ENCODE measurements at places on chromosomes 4 and X.

DNA sequence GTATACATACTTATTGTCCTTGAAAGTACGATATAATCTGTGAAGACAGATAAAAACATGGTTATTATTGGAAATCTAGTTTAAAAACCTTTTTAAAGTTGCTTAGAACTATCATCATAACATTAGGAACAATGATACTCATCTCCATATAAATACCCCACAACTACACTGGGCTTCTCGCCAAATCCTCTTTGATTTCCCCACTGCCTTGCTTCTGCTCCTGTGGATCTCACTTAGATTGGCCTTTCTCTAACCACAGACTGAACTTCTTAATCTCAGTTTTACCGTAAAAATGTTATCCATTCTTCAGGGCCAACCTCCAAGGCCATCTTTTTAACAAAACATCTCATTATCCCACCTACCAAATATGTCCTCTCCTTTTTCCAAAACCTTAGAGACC is 77.6 kb downstream of the PRKG2 start:
- DNase-seq = no peak

- no peak for DNase-seq
These were observed 121.7 kb upstream of the KCNIP4 start for GRCh38 chr4:22070256-22070655.

DNA sequence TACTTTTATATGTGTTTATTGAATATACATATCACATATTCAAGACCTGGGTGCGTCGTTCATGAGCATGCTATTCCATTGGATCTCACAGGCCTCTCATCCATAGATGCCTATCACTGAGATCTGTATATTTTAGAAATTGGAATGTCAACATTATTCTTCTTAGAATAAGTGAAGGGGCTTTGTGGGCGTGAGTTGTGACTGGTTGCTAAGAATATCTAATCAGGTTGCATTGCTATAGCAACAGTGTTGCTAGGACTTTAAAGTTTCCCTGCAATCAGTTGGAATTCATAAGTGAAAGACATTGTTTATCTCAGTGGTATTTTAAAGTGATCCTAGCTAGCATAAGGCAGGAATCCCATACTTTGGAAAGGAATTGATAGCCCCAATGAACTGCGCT is 36.7 kb upstream of the ANK2 start:
- no peak for DNase-seq

DNA sequence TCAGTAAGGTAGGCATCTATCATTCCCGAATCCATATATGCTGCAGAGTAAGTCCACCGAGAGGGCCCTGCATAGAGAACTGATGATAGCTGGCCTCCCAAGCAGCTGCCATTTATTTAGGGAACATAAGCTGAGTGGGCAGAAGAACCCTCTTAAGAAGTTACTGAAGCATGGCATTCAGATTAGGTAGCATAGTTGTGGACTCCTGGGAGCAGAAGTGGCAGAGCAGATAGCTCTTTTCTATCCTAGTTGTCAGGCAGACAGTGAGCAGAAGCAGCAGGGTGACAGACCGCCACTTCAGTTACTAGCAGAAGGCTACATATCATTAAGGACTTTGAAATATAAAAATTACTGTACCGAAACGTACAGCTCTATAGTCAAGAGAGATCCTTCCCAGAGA is 454.7 kb downstream of the PPP4R3C start:
- no peak for DNase-seq

DNA sequence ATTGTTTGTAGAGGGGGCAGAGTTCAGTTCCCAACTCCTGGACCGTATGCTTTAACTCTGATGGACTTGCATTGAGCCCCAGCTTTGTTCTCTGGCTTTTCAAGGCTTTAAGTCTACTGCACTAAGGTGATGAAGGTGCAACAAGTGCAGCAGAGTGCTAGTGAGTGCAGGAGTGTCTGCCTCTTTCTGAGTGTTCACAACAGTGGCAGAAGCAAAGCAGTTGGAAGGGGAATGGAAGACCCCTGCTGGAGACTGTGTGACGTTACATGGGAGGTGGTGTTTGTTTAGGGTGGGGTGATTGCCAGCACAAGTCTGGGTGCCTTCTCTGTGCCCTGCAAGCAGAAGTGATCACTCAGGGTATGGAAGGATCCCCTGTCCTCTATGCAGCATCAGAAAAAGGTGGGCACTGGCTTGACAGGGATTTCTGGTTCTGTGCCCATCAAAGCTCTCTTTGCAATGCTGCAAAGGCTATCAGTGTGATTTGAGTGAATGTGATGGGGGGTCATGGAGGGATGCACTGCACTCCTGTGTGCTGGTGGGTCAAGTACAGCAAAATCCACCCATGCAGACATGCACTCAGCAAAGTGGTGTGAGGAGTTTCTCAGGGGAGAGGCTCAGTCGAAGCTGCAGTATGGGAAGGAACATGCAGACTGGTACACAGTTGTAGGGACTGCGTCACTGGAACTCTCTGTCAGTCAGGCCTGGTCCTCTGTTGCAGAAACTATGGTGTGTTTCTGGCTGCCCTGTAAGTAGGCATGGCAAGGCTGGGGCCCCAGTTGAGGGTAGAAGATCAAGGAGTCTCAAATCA is 70.9 kb upstream of the UGT2B7 start:
- DNase-seq = no peak

GRCh38 chr4:76809594-76810305 is 88.2 kb downstream of the SOWAHB start:
- no peak for DNase-seq

GRCh38 chrX:25048178-25048577 is 32.4 kb upstream of the ARX start:
- DNase-seq = no peak

GRCh38 chr4:44421330-44422065 is 27.1 kb downstream of the KCTD8 start:
- DNase-seq = no peak

DNA sequence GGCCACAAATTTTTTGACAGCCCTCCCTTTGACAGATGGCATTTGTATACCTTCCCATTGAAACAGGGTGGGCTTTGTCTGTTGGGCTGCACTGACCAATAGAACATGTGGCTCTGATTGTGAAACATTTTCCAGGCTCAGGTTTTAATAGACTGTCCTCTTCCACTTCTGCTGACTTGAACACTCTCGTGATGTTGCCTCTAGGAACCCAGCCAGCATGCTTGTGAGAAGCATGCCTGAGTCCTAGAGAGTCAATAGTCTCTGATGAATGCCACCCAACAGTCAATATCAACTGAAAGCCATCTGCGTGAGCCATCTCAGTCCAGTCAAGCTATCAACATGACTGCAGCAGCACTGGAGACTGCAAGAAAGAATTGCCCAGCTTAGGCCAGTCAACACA is 290.0 kb downstream of the SLC7A11 start:
- DNase-seq = no peak

DNA sequence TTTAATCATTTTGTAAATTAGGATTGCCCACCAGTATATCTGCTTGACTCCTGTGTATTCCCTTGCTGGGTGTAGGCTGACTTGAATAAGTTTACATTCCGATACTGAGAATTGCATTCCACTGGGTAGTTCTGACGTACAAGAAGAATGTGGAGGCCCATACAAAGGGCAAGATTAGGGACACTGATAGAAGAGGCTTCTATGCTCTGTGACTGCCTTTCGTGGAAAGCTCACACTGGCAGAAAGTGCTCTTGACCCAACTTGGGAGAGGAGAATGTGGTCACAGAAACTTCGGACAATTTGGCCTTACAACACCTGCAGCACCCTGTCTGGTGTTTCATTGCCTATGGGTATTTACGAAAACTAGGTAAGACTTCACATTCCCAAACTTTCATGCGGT is 126.3 kb downstream of the RAPGEF2 start:
- DNase-seq = no peak

DNA sequence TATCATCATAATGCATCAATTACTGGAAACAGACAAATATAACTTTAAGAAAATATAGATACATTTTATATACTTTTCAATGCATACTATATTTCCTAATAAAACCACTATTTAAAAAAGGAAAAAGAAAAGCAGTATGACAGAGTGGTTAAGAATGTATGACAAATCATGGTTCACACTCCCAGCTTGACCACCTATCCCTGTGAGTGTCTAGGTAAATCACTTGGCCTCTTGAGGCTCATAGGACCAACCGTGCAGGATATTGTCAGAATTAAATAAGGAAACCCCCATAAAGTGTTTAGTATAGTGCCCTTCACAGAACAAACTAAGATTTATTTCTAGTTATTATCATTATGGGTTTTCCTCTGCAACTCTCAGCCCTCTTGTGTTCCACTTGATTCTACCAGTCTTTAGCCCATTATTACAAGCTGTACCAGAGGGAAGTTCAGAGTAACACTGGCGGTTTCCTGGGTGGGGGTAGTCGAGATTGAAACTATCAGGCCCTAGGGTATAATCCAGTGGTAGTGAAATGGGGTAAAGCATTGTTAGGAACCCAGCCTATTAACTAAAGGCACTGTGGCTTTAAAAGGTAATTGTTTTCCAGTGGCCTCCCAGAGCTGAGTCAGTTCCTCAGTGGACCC is 55.5 kb upstream of the PAK3 start:
- no peak for DNase-seq

DNA sequence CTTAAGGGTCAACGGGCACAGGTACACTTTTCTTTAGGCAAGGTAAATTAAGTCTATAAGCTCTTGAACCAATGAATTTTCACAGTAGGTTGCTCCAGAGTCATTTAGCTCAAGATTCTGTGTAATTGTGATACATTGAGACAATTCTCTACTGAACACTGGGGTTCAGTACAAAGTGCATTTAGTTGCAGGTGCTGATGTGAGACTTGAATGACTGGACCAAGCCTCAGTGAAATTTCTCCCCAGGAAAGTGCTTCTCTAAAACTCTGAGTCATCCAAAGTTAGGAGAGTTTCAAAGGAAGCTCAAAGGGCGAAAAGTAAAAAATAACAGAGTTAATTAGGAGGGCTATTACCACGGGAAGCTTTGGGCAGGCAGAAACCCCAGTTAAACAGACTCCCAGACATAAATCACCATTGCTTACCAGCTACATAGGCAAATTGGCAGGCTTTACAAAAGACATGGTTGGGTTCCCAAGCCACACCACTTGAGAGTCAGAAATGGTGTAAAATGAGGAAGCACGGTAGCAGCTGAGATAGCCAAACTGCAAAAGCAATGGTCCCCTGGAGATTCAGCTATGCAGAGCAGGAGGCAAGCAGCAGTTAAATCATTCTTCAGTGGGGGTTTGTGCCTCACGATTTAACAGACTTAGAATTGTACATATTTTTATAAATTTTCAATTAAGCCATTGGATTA is 202.6 kb downstream of the PCDH19 start:
- no peak for DNase-seq

DNA sequence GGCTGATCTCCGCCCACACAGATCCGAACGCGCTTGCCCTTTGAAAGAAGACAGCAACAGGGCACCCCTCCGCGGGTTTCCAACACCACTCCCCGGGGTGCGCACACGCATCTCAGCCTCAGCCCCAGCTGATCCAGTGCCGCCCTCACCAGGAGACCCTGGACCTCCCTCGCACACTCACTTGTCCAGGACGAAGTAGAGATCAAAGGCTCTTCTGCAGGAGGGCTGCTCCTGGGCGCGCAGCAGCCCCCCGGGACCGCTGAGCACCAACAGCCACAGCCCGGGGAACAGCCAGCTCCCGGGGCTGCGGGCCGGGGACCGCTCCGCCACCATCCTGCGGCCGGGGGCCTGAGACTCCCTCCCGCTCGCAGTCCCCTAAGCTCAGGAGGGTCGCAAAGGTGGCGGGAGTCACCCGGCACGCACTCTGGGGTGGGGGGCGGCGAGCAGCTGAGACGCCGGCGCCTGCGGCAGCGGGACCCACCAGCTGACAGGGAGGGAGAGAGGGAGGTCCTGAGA is 743 bp downstream of the ANTXR2 start:
- peak; percentile 42 for DNase-seq

DNA sequence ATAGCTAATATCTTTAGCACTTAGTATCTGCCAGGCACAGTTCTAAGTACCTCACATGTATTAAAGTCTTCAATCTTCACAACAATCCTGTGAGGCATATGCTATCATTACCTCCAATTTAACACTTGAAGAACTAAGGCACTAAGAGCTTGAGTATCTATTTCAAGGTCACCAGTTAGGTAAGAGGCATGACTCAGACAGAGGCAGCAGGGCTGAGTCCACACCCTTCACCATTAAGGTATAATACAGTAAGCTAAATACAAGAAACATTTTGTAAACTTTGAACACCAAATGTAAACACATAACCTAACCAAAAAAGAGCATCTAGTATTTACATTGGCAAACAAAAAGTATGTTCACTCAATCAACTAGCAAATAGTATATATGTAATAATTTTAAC is 1410.9 kb downstream of the PCDH18 start:
- no peak for DNase-seq

GRCh38 chr4:141922236-141922635 is 285.9 kb downstream of the IL15 start:
- DNase-seq = no peak

GRCh38 chr4:32562010-32562409 is 1841.8 kb downstream of the PCDH7 start:
- DNase-seq = no peak

- DNase-seq = peak; percentile 50
These were observed 442 bp upstream of the MCUB start for GRCh38 chr4:109559625-109559982.

GRCh38 chr4:180059216-180059881 is 2183.9 kb upstream of the TENM3 start:
- no peak for DNase-seq

DNA sequence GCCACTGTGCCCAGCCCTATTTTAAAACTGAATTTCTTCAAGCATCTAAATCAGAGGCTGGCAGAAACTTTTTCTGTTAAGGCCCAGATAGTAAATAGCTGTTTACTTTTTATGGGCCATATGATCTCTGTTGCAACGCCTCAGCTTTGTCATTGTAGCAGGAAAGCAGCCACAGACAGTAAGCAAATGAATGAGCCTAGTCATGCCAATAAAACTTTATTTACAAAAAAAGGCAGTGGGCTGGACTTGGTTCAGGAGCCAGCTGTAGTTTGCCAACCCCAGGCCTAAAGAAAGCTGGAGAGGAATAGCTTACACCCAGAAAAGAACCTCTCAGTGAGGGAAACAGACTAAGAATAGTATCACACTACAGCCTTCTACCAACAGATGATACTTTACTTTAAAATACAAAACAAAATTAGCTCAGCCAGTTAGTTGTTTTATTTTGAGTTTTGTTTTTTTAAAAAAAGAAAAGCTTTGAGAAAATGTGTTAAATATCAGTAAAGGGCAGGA is 25.5 kb downstream of the CHST7 start:
- DNase-seq = no peak

DNA sequence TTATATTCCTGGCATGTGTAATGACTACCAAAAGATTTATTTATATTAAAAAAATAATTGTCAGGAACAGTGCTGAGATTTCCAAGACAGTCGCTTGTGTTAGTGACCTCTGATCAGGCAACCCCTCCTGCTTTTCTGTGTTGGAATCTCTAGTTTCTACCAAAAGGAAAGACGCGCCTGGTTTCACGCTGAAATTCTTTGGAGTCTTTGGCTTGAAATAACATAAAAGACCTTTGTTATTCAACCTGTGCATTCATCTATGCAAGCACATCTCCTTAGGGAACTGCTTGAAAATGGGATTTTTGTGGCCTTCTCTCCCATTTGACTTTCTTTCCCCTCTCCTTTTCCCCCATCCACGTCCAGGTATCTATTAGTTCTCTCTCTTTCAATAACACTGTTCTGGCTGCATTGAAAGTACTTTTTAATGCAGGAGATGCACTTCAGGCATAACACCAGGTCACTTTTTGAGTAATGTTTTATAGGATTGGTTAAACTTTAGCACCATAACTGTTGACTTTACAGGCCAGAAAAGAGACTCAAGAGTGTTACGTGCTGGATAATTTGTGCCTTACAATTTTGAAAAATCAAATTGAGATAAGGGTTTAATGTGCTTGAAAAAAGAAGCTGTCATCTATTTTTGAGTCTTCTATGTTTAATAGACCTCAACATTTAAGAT is 172.7 kb downstream of the GPAT3 start:
- no peak for DNase-seq

Data from central memory CD8-positive, alpha-beta T cell (primary cell).